ENCODE measurements at places on chromosomes 7 and 10.

GRCh38 chr7:128108641-128109423, 77.6 kb upstream of the LRRC4 start:
- DNase-seq, result no peak

DNA sequence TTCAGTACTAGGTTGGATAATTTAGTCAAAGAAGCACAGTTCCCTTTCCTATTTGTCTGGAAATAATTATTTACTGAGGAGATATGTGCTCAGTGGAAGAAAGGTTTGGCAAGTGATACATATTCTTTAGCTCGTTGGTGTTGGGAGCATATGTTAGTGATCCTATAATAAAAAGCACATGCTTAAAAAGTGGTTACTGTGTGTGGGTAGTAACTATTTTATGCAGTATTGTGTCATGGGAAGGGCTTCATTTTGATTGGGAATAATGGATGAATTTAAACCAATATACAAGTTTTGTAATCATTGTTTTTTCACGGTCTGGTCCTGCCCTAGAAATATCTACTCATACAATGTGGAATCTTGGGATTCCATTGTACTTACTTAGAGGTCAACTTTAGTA, 188.7 kb upstream of the PPP1R3A start:
- no peak for DNase-seq

GRCh38 chr7:33775790-33776189, 129.5 kb upstream of the BMPER start:
- DNase-seq, result no peak

- no peak for DNase-seq
Observed at GRCh38 chr10:131975796-131976195, 5.9 kb downstream of the BNIP3 start.

GRCh38 chr10:89257581-89257980, 6.0 kb upstream of the LIPA start:
- no peak for DNase-seq

DNA sequence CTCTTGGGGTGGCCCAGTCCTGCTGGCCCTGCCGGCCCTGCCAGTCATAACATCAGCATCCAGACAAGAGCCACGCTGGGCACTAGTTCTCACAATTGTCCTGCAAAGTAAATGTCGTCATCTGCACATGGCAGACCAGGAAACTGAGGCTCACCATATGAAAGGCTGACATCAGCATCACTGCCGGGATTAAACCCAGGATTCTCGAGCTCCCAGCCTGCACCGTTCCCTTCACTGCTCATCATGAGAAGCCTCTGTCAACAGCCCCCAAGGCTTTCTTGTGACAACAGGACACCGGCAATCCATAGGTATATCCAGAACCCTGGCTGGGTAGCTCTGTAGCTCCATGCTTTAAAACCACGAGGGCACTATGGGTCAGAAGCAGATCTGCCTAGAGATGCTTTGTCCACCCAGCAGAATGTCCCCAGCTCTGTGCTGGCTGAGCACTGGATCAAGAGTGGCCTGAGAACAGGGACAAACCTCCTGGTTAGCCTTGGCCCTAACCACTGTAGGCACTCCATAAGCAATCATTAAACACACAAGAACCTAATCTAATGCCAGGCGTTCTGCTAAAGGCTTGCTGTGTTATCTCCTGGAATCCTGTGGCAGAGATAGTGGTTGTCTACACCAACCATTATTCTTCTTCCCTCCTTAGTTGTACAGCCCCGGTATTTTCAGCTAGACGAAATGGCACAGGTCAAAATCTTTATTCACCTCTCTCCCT, 41.2 kb upstream of the C10orf71 start:
- no peak for DNase-seq

DNA sequence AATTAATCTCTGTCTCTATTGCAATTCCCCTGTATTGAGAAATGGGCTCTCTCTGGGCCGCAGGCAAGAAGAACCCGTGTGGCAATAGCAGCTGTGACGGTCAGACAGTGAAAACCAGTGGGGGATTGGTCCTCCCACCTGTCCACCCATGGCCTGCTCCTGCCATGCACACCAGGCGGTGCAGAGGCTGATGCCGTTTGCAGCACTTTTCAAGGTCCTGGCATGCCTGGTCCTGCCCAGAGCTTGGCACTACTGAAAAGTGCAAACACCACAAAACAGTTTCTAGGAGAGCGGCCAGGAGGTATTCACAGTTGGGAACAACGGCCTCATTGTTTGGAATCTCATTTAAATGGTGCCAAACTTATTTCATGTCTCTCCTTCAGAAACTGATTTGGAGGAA, 41.5 kb downstream of the PSPH start:
- DNase-seq, result no peak

DNA sequence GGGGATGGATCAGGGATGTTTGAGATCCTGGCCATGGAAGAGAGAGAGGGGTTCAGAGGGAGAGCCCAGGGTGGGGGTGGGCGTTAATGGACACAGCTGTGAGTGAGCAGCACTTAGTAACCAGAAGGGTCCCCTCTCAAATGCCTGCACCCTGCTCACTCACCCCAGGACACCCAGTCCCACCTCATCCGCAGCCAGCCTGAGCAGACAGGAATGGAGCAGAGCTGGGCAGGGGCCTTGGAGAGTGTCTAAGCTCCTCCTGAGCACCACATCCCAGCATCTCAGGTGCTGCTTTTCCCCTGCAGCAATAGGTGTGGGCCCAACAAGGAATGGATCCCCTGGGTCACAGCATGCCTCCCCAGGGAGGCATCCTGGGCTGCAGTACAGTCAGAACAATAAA, 5.3 kb downstream of the FAM24A start:
- no peak for DNase-seq

GRCh38 chr10:78448994-78449418, 415.3 kb downstream of the RPS24 start:
- no peak for DNase-seq

DNA sequence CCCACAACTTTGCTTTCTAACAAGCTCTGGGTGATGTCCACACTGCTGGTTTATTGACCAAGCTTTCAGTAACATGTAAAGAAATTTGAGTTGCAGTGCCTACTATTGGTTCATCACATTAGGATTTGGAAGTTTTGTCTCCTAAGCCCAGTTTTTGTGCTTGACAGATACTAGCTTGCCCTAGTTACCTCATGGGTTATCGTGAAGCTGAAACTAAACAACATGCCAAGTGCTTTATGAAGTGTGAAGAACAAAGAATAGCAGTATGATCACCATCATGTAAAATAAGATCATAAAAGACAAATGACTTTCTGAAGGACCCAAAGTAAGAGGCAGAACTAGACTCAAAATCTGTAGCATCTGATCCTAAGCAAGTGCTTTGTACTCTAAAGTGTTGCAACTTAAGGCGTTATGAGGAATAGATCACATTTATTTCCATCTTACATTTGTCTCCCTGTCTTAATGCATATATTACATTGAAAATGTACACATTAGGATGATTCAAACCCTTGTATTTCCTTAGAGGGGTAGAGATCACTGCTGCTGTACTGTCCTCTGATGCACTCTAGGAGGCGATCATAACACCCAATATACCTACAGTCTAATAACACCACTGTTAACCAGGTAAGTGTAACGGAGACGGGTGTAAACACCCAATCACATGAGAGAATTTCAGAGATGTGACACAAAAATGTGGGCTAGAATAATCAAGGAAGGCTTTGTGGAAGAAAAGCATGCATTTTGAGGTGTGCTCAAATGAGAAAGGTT, 71.3 kb downstream of the NRCAM start:
- no peak for DNase-seq

- DNase-seq, result no peak
Observed at GRCh38 chr10:124378881-124379471, 39.7 kb downstream of the OAT start.

GRCh38 chr7:150875791-150876190, 23.5 kb downstream of the AOC1 start:
- no peak for DNase-seq

DNA sequence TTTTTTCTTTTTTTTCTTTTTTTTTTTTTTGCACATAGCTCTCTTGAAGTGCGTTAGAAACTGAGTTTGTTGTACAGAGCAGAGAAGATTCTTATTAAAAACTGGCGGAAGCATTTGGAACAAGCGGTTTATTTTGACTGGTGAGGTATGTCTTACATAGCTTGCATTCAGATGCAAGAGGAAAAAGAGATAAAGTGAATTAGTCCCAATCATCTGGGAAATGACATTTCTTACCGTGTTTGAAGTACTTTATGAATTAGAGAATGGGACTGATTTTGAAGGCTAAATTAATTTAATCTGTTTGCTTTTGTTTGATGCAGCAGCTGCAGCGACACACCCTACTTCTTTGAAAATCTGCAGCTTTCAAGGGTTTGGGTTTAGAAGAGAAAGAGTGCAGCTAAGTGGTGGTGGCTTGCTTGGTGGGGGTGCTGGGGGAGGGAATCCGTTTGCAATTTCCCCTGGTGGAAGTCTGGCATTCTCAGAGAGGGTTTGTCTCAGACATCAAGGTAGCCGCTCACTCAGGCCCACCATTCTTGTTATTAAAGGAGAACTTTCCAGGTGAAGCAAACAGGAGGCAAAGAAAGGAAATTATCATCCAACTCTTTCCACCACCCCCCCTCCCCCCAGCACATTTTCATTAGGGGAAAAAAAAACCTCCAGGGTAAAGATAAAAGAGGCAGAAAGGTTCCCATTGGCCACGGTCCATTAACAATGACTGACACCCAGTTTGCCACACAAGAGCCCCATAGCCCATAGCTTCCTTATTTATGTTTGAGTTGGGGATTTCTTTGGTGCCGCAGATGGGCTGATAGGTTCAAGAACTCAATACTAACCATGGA, 231.7 kb downstream of the SKIDA1 start:
- DNase-seq, result no peak

- DNase-seq, result no peak
Observed at GRCh38 chr10:114654822-114655575, 3.1 kb downstream of the ABLIM1 start.

GRCh38 chr7:145169908-145170307, 334.1 kb upstream of the TPK1 start:
- DNase-seq, result no peak

DNA sequence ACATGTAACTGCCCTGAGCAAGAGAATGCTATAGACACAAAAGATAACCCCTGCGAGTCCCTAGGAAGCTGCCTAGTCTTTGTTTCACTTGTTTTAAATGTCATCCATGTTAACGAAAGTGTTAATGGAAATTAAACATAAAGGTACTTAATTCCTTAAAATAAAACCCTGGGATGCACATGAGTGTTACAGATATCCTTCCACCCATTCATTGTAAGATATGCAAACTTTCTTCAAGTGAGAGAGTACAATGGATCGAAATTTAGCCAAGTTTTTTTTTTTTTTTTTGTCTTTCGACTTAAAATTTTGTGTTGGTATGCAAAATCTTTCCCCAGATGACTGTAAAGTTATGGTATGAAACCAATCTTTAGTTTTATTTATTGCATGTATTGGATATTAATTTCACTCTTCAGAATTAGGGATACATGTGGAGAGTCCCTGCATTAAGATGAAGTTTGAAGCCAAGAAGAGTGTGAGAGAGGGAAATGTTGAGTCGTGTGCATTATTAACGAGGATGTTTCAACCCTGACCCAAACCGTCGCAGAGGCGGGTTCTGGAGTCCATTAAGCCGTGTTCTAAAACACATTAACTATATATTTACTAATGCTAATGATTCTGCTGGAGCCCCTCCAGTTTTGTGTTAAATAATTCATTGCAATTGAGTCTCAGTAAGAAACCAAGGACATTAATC, 1.6 kb downstream of the CDK14 start:
- no peak for DNase-seq

- DNase-seq, result no peak
Observed at GRCh38 chr7:15461576-15461975, 100.2 kb downstream of the AGMO start.

DNA sequence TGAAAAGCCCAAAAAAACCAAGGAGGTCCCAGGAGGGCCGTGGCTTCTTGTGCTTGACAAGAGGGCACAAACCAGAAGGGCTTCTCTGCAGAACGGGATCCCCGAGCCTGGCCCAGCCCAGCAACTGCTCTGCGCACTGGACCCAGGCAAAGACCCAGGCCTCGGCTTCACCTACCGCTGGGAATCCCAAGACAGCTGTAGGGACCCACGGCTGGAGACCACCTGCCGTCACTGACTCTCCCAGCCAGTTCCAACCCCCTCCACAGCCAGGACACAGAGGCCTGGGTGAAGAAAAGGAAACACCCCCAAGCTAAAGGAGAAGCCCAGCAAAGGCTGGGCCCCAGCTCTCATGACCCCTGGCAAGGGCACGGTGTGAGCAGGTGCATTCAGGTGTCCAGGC, 24.3 kb downstream of the PDGFA start:
- no peak for DNase-seq

- no peak for DNase-seq
Observed at GRCh38 chr10:75497997-75498883, 66.8 kb downstream of the LRMDA start.

DNA sequence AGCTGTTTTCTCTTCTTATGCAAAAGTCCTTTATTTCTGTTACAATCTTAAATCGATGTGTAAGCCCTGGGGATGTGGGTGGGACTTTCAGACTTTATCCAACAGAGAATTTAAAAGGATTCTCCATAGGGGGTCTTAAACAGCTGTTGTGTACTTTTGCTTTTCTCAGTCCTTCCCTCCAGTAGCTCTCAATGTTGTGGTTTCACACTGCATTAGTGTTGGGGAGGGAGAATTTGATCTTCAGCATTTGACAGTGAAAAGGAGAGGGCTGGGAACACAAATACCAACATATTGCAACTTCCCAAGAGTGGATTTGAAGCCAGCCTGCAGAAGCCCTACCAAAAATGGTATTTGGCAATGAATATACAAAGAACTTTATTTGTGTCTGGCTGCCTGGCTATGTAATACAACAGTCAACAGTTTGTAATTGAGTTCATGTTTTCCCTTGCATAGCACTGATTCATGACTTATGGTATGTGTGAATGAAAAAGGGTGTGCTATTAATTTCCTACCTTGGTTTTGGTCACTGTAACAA, 80.1 kb upstream of the CAPZA2 start:
- DNase-seq, result no peak

GRCh38 chr10:120456626-120457430, at the start of gene PLPP4:
TSS of gene PLPP4 (plus strand) at chr10:120457227. CDS start at chr10:120457306, 79 bp downstream.
- DNase-seq, result no peak

GRCh38 chr10:5565671-5566581, 41.2 kb downstream of the CALML3 start:
- DNase-seq, result no peak

DNA sequence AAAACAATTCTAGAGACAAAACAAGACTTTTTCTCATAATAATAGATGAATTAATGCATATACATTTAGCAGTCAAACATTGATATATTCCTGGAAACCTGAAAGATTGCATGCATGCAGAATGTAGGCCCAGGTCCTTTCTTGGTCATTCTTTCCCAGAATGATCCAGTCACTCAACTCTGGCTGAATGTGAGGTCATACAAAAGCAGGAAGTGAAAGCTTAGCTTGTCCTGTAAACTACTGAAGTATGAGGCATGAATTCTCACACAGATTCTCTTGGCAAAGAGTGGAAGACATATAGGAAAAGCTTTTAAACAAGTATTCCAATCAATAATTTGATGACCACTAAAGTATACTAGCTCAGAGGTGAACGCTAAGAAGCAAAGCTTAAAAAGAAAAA, 253.9 kb downstream of the PPP1R3A start:
- DNase-seq, result no peak

All from effector memory CD8-positive, alpha-beta T cell (primary cell).